ENCODE measurements at places on chromosomes 1 and 21.

GRCh38 chr1:233060461-233060994 lies 110.1 kb downstream of the NTPCR start:
- DNase-seq, result no peak

DNA sequence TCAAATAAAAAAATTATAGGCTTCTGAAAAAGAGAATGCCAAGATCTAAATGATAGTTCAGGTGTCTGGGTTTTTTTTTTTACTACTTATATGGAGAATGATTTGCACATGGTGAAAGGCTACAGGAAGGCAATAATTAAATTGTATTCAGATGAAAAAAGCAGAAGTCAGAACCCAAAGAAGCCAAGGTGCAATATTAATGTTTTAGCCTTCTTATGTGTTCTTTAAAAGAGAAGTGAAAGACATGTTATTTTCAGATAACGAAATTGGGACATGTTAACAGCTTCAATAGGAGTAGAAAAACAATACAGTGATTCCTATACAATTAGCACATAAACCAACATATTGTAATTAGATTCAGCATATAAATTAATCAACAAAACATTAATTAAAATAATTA lies 452.9 kb upstream of the PRMT6 start:
- no peak for DNase-seq

DNA sequence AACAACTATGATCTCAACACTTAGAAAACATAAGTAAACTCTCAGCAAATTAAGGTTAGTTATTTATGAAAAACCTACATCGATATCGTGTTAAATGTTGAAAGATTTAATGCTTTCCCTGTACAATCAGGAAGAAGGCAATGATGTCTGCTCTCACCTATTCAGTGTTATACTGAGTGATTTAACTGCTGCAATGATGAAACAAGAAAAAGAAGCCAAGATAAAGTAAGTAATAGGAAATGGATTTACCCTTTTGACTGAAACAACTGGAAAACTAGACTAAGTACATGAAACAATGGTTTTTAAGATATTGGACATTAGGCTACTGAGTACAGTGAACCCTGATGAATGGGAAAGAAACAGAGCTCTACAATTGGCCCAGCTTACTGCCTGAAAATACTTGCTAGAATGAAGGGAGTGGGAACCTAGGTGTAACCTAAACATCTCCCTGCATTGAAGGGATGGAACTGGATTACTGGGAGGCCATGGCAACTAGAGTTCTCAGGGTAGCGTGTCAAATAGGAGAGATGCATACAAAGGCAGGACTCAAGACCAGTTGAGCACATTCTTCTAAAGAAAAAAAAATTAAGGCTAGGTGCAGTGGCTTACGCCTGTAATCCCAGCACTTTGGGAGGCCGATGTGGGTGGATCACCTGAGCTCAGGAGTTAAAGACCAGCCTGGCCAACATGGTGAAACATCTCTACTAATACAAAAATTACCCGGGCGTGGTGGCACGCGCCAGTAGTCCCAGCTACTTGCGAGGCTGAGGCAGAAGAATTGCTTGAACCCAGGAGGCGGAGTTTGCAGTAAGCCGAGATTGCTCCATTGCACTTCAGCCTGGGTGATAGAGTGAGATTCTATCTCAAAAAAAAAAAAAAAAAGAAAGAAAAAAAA lies 37.3 kb downstream of the SNRPE start:
- no peak for DNase-seq

DNA sequence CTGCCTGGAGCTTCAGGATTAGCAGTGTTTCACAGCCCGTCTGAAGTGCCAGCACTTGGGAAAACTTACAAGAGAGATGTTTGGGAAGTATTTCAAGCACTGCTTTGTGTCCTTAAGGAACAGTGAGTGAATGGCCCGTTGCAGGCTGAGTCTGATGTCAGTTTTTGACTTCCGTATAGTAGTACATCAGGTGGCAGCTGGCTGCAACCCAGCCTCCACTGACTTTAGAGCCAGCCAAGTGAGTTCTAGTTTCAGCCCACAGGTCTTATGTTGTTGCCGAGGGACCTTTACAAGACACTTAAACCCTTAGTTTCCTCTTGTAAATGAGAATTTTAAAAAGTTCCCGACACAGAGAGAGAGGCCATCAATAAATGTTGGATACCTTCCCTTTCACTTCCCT lies 35.0 kb downstream of the UCK2 start:
- no peak for DNase-seq

DNA sequence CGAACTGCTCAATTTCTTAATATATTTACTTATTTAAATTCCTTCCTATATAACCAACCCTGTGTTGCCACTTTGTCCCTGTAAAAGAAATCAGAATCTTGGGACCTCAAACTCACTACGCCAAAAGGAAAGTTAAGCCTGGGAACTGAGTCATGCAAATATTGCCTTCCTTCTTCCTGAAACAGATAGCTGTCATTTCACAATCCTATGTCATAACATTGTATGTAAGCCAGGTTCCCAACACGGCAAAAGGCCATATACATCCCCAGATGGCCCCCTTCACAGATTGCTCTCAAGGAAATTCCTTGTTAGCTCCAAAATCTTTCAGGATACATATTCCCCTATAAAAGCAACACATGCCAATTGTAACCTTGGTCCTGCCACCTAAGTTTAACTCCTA lies 39.7 kb downstream of the C21orf91 start:
- no peak for DNase-seq

DNA sequence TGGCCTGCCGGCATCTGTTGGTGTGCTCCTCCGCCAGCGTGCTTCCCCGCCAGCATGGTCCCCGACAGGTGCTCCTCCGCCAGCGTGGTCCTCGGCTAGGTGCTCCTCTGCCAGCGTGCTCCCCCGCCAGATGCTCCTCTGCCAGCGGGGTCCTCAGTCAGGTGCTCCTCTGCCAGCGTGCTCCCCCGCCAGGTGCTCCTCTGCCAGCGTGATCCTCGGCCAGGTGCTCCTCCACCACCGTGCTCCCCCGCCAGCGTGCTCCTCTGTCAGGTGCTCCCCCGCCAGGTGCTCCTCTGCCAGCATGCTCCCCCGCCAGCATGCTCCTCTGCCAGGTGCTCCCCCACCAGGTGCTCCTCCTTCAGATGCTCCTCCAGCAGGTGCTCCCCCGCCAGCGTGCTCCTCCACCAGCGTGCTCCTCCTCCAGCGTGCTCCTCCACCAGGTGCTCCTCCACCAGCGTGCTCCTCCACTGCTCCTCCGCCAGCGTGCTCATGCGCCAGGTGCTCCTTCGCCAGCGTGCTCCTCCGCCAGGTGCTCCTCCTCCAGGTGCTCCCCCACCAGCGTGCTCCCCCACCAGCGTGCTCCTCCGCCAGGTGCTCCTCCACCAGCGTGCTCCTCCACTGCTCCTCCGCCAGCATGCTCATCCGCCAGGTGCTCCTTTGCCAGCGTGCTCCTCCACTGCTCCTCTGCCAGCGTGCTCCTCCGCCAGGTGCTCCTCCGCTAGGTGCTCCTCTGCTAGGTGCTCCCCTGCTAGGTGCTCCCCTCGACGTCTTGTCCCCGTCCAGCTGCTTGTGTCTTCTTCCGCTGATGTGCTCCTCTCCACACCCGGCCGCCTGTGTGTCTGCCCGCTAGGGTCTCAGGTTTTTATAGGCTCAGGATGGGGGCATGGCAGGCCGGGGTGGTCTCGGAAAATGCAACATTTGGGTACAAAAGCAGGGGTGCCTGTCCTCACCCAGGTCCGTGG lies 223.0 kb downstream of the NRIP1 start:
- no peak for DNase-seq

GRCh38 chr1:239954836-239955235 lies 136.8 kb upstream of the FMN2 start:
- DNase-seq, result no peak

DNA sequence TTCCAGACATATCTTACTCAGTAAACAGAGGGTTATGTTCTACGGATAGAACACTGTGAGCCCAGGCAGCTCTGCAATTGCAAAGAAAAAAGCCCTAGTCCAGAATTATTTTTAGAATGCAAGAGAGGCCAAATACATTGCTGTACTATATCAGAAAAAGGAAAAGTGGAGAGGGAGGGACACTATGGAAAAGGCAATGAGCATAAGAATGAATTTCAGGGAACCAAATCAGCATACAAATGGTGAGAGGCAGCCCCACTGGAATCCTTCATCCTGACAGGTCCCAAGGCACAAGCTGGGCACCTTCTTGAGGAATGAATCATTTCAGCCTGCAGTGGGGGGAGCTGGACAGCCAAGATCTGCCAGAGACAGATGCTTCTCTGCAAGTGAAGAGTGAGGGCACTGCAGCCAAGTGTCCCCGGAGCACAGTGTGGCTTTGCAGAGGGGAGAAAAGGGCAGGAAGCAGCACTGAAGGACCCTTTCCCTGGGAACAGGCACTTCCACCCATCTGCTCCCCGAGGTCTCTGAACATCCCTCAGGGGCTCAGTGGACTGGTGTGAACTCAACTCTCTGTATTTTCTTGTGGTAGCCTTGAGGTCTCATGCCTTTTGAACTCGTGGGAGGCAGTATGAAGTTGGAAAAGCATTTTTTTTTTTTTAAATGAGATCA lies 115.6 kb downstream of the XCL2 start:
- no peak for DNase-seq

DNA sequence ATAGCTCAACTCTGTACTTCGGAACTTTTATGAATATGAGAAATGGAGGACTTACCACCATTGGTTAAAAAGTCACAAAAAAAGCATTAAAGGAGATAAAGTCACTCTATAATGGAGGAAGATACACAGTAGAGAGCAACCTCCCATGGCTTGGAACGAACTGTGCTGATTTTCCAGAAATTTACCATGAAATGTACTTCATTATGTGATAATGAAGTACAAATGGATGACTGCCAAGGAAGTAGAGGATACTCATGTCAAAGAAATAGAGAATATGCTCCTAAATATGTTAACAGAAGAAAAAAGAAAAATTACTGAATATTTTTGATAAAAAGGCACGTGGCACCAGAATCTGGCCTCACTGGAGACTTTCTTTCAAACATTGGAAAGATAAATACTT lies 23.6 kb upstream of the PLA2G2E start:
- DNase-seq, result no peak

DNA sequence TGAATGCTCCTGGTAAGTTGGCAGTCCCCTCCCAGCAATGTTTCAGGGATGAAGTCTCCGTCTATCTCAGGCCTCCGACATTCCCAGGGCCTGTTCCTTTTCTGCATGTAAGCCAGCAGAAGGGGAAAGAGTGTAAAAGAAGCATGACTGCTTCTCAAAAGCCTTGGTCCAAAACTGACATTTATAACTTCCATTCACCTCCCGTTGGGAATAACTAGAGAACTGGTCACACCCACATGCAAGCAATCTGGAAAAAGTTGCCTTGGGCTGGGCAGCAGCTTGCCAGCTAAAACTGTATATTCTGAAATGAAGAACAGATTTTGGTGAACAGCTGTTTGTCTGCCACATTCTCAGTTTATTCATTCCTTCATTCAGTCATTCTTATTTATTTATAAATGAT lies 24.2 kb upstream of the NPL start:
- DNase-seq, result no peak

DNA sequence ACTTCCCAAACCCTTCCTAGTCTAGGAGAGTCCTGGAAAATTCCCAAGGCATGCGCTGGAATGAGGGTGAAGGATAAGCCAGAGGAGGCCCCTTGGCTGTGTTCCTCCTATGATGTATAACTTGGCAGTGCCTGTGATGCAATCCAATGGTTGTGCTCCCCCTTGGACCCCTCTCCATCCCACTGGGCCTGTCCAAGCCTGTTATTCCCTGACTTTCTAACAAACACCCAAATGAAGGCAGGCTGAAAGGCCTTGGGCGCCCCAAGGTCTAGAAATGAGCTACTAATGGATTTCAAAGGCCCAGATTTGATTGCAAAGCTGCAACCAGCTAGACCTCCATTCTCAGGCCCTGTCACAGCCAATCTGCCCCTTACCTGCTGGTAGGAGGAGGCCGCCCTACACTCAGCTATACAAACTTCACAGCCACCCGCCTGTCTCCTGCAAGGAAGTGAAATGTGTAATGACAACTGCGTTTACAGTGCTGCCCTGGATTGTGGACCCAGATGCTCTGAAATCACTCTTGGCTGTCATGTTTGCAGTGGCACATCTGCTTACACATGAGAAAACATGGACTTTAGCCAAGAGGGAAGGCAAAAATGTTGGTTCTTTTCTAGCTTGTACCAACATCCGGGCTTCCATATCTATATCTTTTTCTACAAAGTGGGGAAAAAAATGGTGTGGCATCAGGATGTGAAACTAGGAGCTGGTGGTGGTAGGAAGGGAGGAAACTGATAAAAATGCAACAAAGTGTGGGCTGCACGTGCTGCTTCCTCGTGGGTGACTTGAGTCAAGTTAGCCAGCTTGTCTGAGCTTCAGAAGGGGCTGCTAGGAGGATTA lies 130.4 kb downstream of the TRABD2B start:
- DNase-seq, result no peak

- DNase-seq, result no peak
These were observed 46.4 kb downstream of the PKNOX1 start for GRCh38 chr21:43020771-43021170.

GRCh38 chr1:83959824-83960498 lies 39.0 kb downstream of the TTLL7 start:
- DNase-seq, result no peak

GRCh38 chr1:161549652-161550051 lies at the start of gene FCGR3A:
Gene FCGR3A (minus strand): TSS chr1:161549818. CDS start chr1:161549736, 82 bp downstream.
- DNase-seq, result no peak

DNA sequence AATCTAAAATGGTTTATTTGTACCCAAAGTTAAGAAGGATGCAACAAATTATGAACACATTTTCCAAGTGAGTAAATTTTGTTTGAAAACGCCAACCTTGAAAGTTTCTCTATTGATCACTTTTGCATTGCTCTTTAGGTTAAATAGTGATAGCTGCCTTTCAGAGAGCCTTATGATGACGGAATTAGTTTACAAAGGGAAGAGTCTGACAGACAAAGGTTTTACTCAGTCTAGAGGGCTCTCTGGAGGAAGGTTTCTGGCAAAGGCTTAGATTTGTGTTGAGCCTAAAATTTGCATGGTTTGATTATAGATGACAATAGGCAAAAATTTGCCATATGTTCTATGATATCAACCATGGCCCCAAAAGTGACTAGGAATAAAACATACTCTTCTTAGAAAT lies 95.9 kb upstream of the RUNX1 start:
- DNase-seq, result no peak

DNA sequence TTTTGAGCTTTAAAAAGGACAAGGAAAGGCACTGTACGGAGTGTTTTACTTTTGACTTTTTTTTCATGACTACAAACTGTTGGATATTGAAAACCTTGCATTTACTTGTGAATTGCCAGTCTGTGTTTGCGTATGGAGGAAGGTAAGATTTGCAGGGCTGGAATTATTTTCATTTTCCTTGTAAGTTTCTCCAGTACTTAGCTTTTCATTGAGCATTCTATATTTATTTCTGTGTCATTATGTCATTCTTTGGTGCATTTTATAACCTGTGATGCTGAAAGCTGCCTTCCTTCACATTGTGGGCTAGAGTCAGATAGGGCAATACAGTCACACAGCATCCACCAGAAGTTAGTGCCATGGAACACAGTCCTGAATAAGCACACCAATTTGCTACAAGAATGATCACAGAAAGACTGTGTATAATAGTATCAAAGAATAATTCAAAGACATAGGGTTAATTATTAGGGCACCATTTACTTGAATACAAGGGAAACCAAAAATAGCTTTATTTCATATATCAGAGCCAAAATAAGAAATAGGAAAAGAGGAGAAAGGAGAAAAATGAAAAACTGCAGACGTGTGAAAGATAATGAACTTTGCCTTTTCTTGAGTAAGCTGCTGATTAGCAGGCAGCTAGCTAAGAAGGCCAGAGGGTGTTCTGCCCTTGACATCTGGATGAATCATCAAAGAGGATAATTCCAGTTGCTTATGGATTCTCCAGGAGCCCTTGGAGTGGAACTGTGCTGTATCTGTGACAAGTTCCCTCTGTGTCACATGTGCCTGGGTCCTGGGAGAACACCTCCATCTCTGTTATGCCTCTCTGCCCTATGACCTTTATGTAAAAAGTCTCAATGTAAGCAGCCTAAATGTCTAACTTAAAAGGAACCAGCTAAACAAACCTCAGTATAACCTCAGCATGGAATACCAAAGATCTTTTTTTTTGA lies 8.0 kb upstream of the FAM20B start:
- DNase-seq, result no peak
